NCI-H524 (cell line): ENCODE measurements at places on chromosomes 13 and 19.

DNA sequence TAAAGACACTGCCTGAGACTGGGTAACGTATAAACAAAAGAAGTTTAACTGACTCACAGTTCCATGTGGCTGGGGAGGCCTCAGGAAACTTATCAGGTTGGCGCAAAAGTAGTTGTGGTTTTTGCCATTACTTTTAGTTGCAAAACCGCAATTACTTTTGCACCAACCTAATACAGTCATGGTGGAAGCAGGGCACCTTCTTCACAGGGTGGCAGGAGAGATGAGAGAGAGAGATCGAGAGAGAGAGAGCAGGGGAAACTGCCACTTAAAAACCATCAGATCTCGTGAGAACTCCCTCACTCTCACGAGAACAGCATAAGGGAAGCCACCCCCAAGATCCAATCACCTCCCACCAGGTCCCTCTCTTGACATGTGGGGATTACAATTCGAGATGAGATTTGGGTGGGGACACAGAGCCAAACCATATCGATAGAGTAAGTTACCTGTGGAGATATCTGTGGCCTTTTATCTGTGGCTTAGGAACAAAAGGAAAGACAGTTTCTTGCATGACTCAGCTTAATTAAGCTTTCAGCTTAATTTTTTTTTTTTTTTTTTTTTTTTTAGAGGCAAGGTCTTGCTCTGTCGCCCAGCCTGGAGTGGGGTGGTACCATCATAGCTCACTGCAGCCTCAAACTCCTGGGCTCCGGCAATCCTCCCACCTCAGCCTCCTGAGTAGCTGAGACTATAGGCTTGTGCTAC, 7.6 kb upstream of the CABP5 start:
- no peak for DNase-seq

DNA sequence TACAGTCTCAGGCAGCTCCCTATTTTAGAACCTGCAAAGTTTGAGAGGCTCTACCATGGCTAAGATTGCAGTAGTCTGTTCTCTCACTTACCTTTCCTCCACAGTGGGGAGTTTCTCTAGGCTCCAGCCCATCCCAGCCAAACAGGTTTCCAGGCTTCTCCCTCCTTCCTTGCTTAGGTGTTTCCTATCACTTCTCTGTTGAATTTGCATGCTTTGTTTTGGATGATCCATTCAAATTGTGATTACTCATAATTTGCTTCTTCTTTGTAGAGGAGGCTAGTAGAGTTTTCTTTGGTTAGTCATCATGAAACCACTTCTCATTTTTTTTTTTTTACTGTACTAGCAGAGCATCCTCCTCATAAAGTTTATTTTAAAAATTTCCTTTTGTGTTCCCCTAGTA, 1242.2 kb upstream of the MIR17HG start:
- no peak for DNase-seq

DNA sequence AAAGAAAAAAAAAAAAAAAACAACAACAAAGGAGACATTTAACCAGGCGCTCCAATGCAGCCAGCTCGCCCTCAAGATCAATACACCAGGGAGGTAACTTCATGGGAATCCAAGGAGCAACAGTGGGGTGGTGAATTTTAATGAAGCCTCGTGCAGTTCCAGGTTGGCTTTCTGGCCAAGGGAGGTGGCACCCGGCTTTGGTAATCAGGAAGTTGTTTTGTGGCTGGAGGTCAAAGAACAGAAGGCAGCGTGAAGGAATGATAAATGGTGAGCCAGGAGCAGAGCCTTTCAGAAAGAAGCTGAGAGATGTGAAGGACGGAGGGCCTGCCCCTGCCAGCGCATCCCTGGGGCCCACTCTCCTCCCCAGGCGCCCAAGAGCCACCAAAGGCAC, 188.2 kb upstream of the TSC22D1 start:
- DNase-seq = no peak

GRCh38 chr19:33767898-33768413, 28.7 kb upstream of the KCTD15 start:
- DNase-seq = no peak

DNA sequence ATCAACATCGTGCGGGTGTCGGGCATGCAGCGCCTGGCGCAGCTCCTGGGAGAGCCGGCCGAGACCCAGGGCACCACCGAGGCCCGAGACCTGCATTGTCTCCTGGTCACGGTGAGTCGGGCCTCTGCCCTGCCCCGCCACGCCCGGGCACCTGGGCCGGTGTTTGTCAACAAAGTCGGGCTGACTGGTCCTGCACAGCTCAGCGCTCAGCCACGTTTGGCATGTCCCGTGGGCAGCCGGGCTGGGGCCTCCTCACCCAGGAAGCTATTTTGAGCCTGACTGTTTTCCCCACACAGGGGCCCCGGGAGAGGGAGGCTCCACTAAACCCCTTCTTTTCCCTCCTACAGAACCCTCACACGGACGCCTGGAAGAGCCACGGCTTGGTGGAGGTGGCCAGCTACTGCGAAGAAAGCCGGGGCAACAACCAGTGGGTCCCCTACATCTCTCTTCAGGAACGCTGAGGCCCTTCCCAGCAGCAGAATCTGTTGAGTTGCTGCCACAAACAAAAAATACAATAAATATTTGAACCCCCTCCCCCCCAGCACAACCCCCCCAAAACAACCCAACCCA, 1.3 kb downstream of the GADD45B start:
- no peak for DNase-seq

DNA sequence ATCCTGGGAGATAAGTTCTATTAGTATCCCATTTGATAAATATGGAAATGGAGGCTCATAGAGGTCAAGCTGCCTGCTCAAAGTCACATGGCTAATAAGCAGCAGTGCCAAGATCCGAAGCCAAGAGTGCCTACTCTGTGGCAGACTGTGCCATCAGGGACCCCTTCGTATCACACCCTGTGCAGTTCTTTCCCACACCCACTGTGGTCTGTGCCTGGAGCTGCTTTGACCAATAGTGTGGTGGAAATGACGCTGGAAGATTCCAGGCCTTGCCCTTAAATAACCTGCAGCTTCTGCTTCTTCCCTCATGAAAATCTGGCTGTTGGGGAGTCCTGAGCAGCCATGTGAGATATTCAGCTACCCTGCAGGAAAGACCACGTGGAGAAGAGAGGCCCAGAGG, 10.1 kb downstream of the OPA3 start:
- DNase-seq = no peak

DNA sequence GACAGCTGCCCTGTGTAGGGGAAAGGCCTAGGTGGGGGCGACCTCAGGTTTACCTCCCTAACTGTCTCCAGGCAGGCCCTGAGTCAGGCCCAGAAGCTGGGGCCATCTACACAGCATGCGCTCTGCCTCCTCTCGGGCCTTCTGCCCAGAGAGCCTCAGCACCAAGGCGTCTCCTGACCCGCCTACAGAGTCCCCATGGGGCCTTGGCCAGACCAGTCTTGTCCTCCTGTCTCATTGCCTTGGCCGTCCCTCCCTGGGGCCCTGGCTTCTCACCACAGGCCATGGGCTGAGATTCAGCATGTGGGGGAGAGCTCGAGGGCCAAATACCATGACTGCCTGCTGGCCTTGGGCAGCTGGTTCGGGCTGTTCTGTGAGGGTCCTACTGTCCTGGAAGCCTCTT, 59.0 kb downstream of the SMARCA4 start:
- no peak for DNase-seq

GRCh38 chr13:46320406-46320805, 66.6 kb downstream of the RUBCNL start:
- no peak for DNase-seq

DNA sequence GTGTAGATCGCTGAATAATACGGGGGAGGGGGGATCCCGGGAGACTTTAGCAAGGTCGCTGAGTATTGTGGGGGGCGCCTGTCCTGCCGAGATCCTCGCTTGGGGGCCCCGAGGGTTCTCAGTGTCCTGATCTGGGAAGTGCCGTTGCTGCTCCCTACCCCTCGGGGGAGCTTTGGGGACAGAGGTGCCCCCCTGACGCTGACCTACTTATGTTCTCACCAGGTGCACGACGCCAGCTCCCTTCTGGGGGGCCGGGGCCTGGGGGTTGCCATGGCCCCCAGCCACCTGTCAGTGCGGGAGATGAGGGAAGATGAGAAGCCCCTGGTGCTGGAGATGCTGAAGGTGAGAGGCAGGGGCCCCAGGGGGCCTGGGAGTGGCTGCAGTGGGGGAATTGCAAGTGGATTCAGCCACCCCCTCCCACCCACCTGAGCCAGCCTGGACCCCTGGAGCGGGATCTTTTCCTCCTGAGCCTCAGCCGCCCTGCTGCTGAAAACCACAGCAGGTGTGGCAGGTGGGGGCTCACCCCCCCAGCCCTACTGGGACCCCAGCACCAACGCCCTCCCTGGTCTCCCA, 537 bp downstream of the NAT14 start:
- DNase-seq = peak; percentile 22

DNA sequence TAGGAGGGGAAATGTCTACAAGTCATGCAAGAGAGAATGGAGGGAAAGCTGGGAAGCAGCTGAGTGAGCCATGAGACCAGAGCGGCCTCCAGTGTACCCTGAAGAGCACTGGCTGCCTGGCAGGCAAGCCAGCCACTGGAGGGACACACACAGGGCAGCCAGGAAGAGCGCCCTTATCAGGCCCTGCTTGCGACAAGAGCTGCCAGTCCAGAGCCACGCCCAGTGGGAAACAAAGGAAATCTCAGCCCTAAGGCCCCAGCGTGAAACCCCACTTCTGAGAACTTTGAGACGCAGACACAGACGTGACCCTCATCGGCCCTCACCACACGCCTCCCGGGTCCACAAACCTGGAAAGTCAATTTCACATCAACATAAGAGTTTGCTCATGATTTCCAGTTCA, 105.0 kb downstream of the STK24 start:
- DNase-seq = no peak

DNA sequence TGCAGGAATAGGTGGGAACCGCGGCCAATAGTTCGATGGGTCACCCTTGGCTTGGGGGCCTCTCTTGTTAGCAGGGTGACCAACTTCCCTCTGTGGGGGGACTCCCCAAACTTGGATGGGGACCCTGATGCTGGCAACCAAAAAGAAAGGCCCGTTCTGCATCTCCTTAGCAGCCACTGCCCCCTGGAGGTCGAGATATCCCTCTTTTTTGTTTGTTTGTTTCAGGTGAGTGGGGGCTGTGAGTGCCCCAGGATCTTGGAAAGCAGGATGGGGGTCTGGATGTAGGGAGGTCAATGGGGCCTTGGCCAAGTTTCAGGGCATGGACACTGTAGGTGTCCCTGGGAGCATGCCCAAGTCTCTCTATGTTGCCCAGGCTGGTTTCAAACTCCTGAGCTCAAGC, 7.7 kb upstream of the CRTC1 start:
- DNase-seq = no peak

DNA sequence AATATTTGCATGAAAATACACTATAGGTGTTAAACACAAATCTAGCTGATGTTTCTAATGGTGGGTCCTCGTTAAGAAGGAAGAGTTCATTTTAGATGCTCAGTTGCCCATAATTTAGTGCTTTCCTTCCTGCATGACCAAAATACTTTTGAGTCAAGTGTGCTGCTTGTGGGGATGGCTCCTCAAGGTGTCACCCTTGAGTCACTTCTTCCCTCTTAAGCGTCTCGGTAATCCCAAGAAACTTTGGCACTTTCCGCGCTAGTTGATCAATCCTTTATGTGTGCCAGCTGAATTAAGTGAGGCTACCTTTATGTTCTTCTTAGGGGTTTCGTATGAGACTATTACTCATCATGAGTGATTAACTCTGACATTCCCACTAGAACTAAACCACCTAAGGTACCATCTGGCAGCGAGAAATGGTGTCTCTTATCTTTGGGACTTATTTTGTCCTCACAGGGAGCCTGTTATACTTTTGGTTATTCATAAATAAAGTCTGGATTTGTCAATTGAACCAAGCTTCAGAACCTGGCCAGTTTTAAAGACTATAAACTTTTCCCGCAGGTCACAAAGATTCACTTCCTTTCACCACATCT, 106.8 kb downstream of the NHLRC3 start:
- no peak for DNase-seq

DNA sequence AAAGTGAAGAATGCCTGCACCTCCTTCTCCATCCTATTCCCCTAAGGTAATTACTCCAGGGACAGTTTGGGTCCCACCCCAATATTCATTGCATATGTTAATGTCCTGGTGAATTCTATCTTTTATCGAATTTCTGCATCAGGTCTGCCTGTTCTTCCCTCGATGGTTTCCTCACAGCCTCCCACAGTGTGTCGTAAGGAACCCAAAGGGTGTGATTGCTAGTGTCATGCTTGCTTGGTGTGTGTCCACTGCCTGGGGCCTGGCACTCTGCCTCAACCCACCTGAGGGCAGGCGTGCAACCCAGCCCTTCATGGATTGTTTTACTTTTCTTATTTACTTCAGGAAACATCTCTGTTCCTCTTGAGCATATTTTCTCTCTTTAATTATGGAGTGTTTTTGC, 60.2 kb upstream of the CYSLTR2 start:
- no peak for DNase-seq

- DNase-seq = no peak
These were observed 724.6 kb downstream of the SLITRK5 start for GRCh38 chr13:88395804-88396203.

DNA sequence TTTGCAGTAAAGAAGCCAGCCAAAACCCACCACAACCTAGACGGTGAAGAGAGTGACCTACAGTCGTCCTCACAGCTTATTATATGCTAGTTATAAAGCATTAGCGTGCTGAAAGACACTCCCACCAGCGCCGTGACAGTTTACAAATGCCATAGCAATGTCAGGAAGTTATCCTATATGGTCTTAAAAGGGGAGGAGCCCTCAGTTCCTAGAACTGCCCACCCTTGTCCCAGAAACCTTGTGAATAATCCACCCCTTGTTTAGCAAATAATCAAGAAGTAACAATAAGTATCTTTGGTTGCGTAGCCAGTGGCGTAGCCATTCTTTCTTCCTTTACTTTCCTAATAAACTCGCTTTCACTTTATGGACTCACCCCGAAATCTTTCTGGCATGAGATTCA, 227.9 kb upstream of the ARGLU1 start:
- DNase-seq = no peak

- no peak for DNase-seq
These were observed 264.5 kb upstream of the TSHZ3 start for GRCh38 chr19:31613683-31614219.

DNA sequence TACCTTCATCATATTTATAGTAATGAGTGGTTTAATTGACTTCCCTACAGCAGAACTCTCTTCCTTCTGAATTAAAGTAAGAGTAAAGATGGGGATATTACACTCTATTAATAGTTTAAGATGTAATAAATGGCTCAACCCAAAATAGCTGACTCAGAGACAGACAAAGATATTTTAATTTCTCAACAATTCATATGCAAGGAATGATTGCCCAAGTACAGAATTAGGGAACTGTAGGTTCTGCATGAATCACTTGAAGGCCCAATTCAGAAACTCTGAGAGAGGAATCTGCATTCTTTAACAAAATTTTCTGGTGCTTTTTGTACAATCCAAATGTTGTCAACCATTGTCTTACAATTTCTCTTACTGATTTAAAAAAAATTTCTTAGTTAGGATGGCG, 42.9 kb upstream of the PCDH9 start:
- DNase-seq = no peak

- no peak for DNase-seq
These were observed 404.7 kb downstream of the KCNRG start for GRCh38 chr13:50419896-50420295.

GRCh38 chr19:16435999-16436650, 35.6 kb downstream of the EPS15L1 start:
- no peak for DNase-seq

GRCh38 chr13:37029617-37030016, 29.0 kb downstream of the EXOSC8 start:
- DNase-seq = no peak

- DNase-seq = no peak
These were observed 36.3 kb downstream of the MCF2L start for GRCh38 chr13:113005076-113005865.

- no peak for DNase-seq
These were observed 114.6 kb upstream of the VSTM2B start for GRCh38 chr19:29411113-29411581.
